Upper lobe of left lung (tissue), 6 donors: ENCODE measurements at places on chromosomes 12 and 14. TPM values are rescaled to one million over a fixed set of nuclear protein-coding genes. Genes with fewer than 3 reads are reported as not detected.

GRCh38 chr12:88108021-88108420 lies 33.9 kb downstream of the CEP290 start:
- DNase-seq, result no peak
- H3K4me1 ChIP-seq, result no peaks in the 10 kb centered on the region
- H3K27ac ChIP-seq, result no peak overlapping the region
- peaks cover 3% of the 10 kb centered on the region for H3K36me3 ChIP-seq
- no peak overlapping the region for H3K4me3 ChIP-seq

Gene CYP46A1
- total RNA-seq, result 0.92 TPM

GRCh38 chr14:65226824-65227604 lies 124.7 kb upstream of the MAX start:
- H3K27ac ChIP-seq, result peak overlapping the region; percentile 8
- no peak for DNase-seq
- H3K36me3 ChIP-seq, result no peaks in the 10 kb centered on the region
- peaks cover 58% of the 10 kb centered on the region for H3K4me1 ChIP-seq
- no peaks in the 10 kb centered on the region for H3K27me3 ChIP-seq
- no peak overlapping the region for H3K4me3 ChIP-seq

Gene NKX2-1
- total RNA-seq, result 225 TPM

DNA sequence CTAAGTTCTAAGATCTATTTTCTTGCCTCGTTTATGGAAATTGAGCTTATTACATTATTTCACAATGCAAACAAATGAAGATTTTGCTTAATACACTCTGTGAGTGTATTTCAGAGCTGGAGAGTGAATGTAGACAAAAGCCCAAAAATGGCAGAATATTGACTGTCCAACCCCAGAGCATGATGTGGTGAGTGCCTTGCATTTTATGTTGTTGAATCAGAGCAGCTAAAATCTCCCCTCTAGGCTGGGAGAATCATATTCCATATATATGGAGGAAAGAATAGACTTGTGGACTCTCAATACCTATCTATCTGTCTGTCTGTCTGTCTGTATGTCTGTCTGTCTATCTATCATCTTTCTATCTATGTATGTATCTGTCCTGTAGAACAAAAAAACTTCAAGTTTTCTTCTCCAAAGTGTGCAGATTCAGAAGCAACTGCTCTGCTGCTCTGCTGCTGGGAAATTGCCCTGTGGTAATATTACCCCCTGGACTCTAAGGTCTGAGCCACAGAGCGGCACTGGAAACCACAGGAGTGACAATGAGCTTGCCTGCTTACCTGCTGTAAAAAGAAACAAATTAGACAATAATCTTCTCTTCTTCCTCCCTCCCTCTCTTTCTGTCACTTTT lies 209.4 kb upstream of the PRICKLE1 start:
- DNase-seq, result no peak
- no peaks in the 10 kb centered on the region for H3K4me1 ChIP-seq
- H3K27me3 ChIP-seq, result no peaks in the 10 kb centered on the region

DNA sequence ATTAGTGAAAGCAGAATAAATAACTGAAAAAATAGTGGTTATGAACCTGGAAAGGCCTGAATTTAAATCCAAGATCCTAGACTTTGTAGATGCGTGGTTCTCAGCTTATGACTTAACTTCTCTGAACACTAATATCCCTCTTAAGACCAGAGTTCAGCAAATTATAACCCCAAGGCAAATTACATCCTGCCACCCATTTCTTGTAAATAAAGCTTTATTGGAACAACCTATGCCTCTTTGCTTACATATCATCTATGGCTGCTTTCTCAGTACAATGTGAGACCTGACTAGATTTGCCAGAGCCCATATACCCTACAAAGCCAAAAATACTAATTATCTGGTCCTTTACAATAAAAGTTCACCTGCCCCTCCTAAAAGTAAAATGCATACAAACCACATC lies 199.1 kb downstream of the MED13L start:
- no peak for DNase-seq
- H3K4me1 ChIP-seq, result no peaks in the 10 kb centered on the region
- H3K4me3 ChIP-seq, result no peak overlapping the region
- H3K27ac ChIP-seq, result no peak overlapping the region
- no peaks in the 10 kb centered on the region for H3K36me3 ChIP-seq

Gene DPF3
- total RNA-seq, result 1.2 TPM

Gene ESRRB
- 1.6 TPM for total RNA-seq

- no peak overlapping the region for H3K27ac ChIP-seq
- H3K4me3 ChIP-seq, result no peak overlapping the region
- DNase-seq, result no peak
These were observed 74.7 kb downstream of the RFX4 start for GRCh38 chr12:106657488-106657887.

Gene B3GNT4
- total RNA-seq, result not detected

GRCh38 chr14:23951590-23952201 lies 1.9 kb upstream of the DHRS4 start:
- H3K4me1 ChIP-seq, result peaks cover 16% of the 10 kb centered on the region
- H3K4me3 ChIP-seq, result no peak overlapping the region
- H3K27ac ChIP-seq, result no peak overlapping the region
- no peak for DNase-seq
- no peaks in the 10 kb centered on the region for H3K27me3 ChIP-seq
- H3K36me3 ChIP-seq, result peaks cover 5% of the 10 kb centered on the region

- no peak for DNase-seq
- H3K27me3 ChIP-seq, result no peaks in the 10 kb centered on the region
- no peak overlapping the region for H3K4me3 ChIP-seq
- H3K36me3 ChIP-seq, result peaks cover 5% of the 10 kb centered on the region
- H3K27ac ChIP-seq, result no peak overlapping the region
These were observed 7.6 kb upstream of the ZNF410 start for GRCh38 chr14:73879027-73879426.

DNA sequence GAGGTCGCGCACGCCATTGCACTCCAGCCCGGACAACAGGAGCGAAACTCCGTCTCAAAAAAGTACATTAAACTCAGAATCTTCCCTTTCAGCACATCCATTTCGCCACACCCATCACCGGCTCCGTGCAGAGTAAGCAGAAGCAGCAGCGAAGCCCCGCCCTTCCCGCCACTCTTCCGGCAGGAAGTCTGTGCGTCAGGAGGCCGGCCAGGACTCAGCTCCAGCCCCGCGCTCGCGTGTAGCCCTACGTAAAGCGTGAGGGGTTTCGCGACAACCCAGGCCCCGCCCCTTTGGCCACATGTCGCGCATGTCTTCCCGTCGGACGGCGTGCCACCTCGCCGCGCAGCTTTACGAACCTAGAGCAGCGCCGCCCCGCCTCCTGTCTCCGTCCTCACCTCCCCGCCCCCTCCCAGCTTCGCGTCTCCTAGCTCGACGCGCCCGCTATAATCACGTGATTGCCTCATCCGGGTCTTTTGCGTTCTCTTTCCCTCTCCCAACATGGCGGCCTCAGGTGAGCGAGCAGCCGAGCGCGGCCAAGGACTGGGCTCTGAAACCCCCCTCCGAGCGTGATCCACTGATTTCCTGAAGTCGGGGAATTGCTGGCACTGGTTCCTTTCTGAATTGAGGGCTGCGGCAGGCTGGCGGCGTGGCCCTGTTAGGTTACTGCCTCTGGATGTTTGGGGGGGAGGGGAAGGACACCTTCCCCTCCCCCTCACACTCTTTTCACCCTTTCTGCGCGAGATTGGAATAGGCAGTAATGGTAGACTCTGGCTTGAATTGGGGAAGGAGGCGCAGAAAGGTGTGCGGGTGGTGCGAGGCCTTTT lies at the start of gene EIF4B:
Gene EIF4B (plus strand): TSS at position 471 of the 824 bp plus-strand sequence. CDS start 28 bp downstream, at position 499.
- peak within 1 kb of the TSS; percentile 93 for H3K27ac ChIP-seq
- H3K27me3 ChIP-seq, result no peaks in the 10 kb centered on the region
- DNase-seq, result peak; percentile 99
- no peaks in the 10 kb centered on the region for H3K36me3 ChIP-seq

Gene VWF
- 359 TPM for total RNA-seq

- H3K27me3 ChIP-seq, result no peaks in the 10 kb centered on the region
- peaks cover 15% of the 10 kb centered on the region for H3K4me1 ChIP-seq
- DNase-seq, result no peak
- no peak overlapping the region for H3K4me3 ChIP-seq
- peak overlapping the region; percentile 10 for H3K27ac ChIP-seq
- H3K36me3 ChIP-seq, result no peaks in the 10 kb centered on the region
These were observed 169.3 kb downstream of the STXBP6 start for GRCh38 chr14:24880689-24881088.

GRCh38 chr12:22682663-22683062 lies 57.7 kb downstream of the ETNK1 start:
- no peak for DNase-seq
- no peak overlapping the region for H3K27ac ChIP-seq
- H3K4me1 ChIP-seq, result peaks cover 13% of the 10 kb centered on the region
- H3K27me3 ChIP-seq, result no peaks in the 10 kb centered on the region
- peaks cover 15% of the 10 kb centered on the region for H3K36me3 ChIP-seq
- no peak overlapping the region for H3K4me3 ChIP-seq

DNA sequence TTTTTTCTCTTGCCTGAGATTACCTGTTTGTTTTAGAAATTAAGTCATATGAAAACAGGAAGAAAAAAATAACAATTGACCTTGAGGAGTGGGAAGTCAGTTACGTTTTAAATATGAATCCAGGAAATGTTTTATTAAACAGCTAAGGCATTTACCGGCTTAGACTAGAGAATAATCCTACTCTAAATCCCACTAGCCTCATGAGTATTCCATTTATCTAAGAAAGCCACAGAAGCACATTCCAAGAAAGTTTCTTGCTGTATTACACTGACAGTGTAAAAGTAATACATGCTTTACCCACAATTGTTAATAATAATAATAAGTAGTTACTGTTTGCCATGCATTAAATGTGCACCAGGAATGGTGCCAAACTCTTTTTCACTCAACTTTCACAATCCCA lies 90.9 kb downstream of the BMP4 start:
- H3K27ac ChIP-seq, result no peak overlapping the region
- DNase-seq, result no peak
- no peaks in the 10 kb centered on the region for H3K36me3 ChIP-seq

DNA sequence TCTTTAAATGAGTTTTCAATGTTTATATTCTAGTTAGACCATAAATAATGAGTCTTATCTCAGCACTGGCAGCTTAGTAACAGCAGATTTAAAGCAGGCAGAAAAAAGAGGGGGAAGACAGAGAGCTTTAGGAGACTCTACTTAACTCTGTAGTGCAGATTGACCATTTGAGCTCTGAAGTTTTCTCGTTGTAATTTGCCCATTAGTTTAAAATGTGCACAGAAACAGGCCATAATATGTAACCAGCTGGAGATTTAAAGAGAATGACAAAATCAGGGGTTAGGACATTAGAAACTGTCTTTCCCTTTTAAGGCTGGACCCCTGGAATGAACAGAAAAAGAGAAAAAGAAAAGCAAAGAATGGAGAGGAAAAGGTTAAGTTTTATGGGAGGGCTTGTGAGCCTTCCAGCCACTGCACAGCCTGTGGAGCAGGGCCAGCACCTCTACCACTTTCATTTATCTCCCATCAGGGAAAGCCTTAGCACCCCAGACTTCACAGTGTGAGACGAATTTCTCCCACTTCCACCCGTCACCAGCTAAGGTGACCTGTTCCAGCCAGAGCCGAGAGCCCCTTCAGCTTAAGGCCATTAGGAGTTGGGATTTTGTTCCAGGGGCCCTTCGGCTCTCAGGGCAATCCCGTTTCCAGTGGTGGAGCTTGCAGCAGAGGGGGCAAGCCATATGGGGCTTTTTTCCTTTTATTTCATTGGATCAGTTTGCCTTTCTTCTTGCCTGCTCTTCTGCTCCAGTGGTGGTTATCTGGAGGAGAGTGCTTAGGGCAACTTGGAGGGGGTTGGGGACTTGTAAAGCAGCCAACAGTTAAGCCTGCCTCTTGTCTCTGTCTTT lies 8.0 kb downstream of the IL22 start:
- H3K36me3 ChIP-seq, result no peaks in the 10 kb centered on the region
- H3K4me1 ChIP-seq, result peaks cover 4% of the 10 kb centered on the region
- peak overlapping the region; percentile 1 for H3K4me3 ChIP-seq
- no peak overlapping the region for H3K27ac ChIP-seq
- no peak for DNase-seq

- H3K27ac ChIP-seq, result peak overlapping the region; percentile 84
- DNase-seq, result peak; percentile 68
- no peaks in the 10 kb centered on the region for H3K36me3 ChIP-seq
- H3K4me1 ChIP-seq, result peaks cover 48% of the 10 kb centered on the region
These were observed 80.1 kb downstream of the IRF2BPL start for GRCh38 chr14:76948213-76948947.

DNA sequence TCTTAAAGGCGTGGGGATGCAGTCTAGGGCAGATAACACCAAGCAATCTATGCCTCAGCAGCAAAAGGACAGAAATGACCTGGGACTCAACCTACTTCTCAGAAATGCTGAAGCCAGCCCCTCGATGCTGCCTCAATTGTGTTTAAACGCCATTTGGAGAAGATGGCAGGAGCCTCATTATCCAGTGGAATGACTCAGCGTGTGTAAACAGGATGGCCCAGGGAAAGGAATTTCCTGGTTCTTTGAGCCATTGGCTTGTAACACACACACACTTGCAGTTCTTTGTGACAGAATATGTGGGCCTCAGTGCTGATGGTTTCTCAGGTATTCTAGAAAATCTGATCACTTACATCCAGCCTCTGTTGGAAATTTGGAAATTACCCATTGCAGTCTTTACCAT lies 154.3 kb downstream of the NTF3 start:
- no peak overlapping the region for H3K27ac ChIP-seq
- H3K4me3 ChIP-seq, result no peak overlapping the region
- DNase-seq, result no peak

- H3K36me3 ChIP-seq, result no peaks in the 10 kb centered on the region
- H3K27me3 ChIP-seq, result no peaks in the 10 kb centered on the region
- no peak overlapping the region for H3K4me3 ChIP-seq
- DNase-seq, result peak; percentile 57
- peaks cover 61% of the 10 kb centered on the region for H3K4me1 ChIP-seq
These were observed 1.7 kb upstream of the SELPLG start for GRCh38 chr12:108635201-108635996.

Gene DIO2
- not detected for total RNA-seq

GRCh38 chr14:35375558-35376025 lies 29.0 kb downstream of the NFKBIA start:
- no peaks in the 10 kb centered on the region for H3K36me3 ChIP-seq
- peaks cover 22% of the 10 kb centered on the region for H3K4me1 ChIP-seq
- H3K4me3 ChIP-seq, result no peak overlapping the region
- no peak for DNase-seq
- no peak overlapping the region for H3K27ac ChIP-seq

DNA sequence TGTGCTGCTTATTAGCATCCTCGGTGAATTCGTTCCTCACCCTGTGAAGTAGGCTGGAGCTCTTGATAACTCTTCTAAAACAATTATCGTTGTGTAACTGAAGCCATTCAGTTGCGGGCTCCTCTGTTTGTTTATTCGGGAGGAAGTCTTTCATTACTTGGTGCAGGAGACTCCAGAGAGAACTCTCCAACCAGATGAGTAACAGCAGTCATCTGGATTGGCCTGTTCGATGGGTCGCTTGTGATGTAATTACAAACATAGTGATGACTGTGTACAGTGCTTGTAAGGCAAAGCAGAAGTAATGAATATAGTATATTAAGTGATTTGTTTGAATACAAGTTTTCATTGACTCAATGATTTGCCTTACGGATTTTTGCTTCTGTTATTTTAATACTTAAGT lies 10.9 kb downstream of the ATP6V0A2 start:
- H3K36me3 ChIP-seq, result peaks cover 32% of the 10 kb centered on the region
- no peak overlapping the region for H3K4me3 ChIP-seq
- H3K27ac ChIP-seq, result no peak overlapping the region
- H3K27me3 ChIP-seq, result no peaks in the 10 kb centered on the region
- no peaks in the 10 kb centered on the region for H3K4me1 ChIP-seq

GRCh38 chr12:77231501-77231918 lies 166.1 kb upstream of the E2F7 start:
- no peak overlapping the region for H3K27ac ChIP-seq
- no peak overlapping the region for H3K4me3 ChIP-seq
- no peaks in the 10 kb centered on the region for H3K27me3 ChIP-seq
- peaks cover 12% of the 10 kb centered on the region for H3K4me1 ChIP-seq

- no peak overlapping the region for H3K4me3 ChIP-seq
- DNase-seq, result peak; percentile 71
- no peaks in the 10 kb centered on the region for H3K36me3 ChIP-seq
- H3K27me3 ChIP-seq, result no peaks in the 10 kb centered on the region
These were observed 42.5 kb downstream of the SMIM41 start for GRCh38 chr12:52121824-52122539.
